ENCODE measurements at places on chromosomes 7 and 10. TPM values are rescaled to one million over a fixed set of nuclear protein-coding genes. Genes with fewer than 3 reads are reported as not detected.

HMX3 gene
- total RNA-seq, result 0.35 TPM

DNA sequence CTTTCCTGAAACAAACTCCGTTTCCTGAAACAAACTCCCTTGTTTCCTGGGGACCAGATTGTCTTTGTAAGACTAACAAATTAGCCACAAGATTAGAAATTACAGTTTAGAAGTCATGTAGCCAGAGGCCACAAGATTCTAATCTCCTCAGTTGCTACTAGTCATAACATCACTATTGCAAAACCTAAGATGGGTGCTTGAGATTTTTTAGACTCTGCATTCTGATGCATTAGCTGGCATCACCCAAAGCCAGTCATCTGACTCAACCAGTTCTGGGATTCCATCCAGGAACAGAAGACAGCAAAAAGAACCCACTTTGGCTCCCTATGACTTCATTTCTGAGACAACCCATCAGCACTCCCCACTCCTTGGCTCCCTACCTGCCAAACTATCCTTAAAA lies 367.9 kb upstream of the MBL2 start:
- H3K27ac ChIP-seq, result no peak overlapping the region
- H3K4me1 ChIP-seq, result no peaks in the 10 kb centered on the region
- no peaks in the 10 kb centered on the region for H3K36me3 ChIP-seq
- H3K27me3 ChIP-seq, result no peaks in the 10 kb centered on the region
- DNase-seq, result no peak
- no peak overlapping the region for H3K4me3 ChIP-seq

- peak overlapping the region; percentile 88 for H3K27ac ChIP-seq
- DNase-seq, result peak; percentile 67
- H3K4me3 ChIP-seq, result peak overlapping the region; percentile 71
- no peaks in the 10 kb centered on the region for H3K36me3 ChIP-seq
Observed at GRCh38 chr10:102421757-102422512, 1.3 kb downstream of the FBXL15 start.

DNA sequence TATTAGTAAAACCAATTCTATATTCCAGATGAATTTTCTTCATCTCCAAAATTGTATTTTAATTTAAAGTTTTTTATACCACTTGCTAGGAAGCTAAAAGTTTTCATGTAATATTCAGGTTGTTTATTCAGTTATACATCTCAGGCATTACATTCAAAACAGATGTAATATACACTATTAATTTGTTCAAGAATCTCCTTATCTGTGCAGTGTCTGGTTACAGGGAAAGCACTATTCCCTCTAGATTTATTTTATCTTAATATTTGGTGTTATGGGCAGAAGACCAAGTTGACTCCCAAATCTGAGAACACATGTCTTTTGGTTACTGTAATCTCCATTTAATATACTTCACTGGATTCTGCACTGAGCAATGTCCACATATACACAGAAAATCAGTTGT lies 953.4 kb downstream of the ANKRD7 start:
- no peaks in the 10 kb centered on the region for H3K4me1 ChIP-seq
- H3K36me3 ChIP-seq, result no peaks in the 10 kb centered on the region
- H3K4me3 ChIP-seq, result no peak overlapping the region
- no peak overlapping the region for H3K27ac ChIP-seq
- DNase-seq, result no peak

DNA sequence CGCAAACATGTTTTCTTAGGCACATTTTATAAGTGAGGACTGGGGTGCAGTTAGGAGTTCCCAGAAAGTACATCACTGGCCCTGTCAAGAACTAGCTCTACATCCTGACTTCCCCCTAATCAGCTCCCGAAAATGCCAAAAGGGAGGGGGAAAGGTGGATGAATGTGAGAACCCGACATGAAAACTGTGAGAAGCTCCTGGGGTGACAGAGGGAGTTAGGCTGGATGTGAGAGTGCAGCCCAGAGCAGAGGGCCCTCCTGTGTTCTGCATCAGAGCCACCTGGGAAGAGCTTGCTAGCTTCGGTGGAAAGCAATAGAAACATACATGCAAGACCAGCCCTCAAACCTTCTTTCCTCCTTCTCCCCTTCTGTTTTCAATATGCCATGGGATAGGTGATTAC lies 30.5 kb upstream of the SEM1 start:
- H3K27me3 ChIP-seq, result no peaks in the 10 kb centered on the region
- no peak overlapping the region for H3K4me3 ChIP-seq
- H3K27ac ChIP-seq, result no peak overlapping the region
- no peak for DNase-seq
- no peaks in the 10 kb centered on the region for H3K36me3 ChIP-seq
- H3K4me1 ChIP-seq, result no peaks in the 10 kb centered on the region

- DNase-seq, result no peak
- H3K4me1 ChIP-seq, result peaks cover 11% of the 10 kb centered on the region
- H3K4me3 ChIP-seq, result peak overlapping the region; percentile 46
- no peak overlapping the region for H3K27ac ChIP-seq
- no peaks in the 10 kb centered on the region for H3K27me3 ChIP-seq
- H3K36me3 ChIP-seq, result no peaks in the 10 kb centered on the region
Observed at GRCh38 chr10:70479626-70480238, 1.2 kb downstream of the PALD1 start.

GRCh38 chr10:100377830-100378229 lies 30.8 kb downstream of the SCD start:
- DNase-seq, result no peak
- no peaks in the 10 kb centered on the region for H3K36me3 ChIP-seq
- no peak overlapping the region for H3K4me3 ChIP-seq
- no peaks in the 10 kb centered on the region for H3K27me3 ChIP-seq
- peak overlapping the region; percentile 35 for H3K27ac ChIP-seq

GRCh38 chr7:70338015-70338414 lies 739.7 kb downstream of the AUTS2 start:
- H3K27ac ChIP-seq, result no peak overlapping the region
- no peaks in the 10 kb centered on the region for H3K36me3 ChIP-seq
- DNase-seq, result no peak
- H3K27me3 ChIP-seq, result no peaks in the 10 kb centered on the region
- H3K4me3 ChIP-seq, result no peak overlapping the region
- H3K4me1 ChIP-seq, result no peaks in the 10 kb centered on the region

- no peak overlapping the region for H3K27ac ChIP-seq
- DNase-seq, result no peak
- H3K27me3 ChIP-seq, result no peaks in the 10 kb centered on the region
- H3K4me1 ChIP-seq, result no peaks in the 10 kb centered on the region
Observed at GRCh38 chr10:85946713-85947326, 419.8 kb downstream of the GRID1 start.

DNA sequence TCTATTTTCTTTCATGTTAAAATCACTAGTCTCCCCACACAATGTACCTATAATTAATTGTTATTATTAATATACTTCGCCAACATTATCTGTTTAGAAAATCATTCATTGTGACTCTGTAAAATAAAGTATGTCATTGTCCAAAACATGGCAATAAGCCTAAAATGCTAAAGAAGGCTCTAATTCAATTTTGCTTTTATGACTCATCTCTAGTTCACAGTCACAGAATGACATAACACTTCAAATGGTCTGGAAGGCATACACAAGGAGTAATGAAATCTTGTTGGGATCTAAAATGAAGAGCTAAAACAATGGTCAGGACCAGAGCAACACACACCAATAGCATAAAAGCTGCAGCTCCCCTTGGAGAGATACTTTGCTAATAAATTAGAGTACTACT lies 505.8 kb downstream of the GPAM start:
- no peak overlapping the region for H3K27ac ChIP-seq
- H3K36me3 ChIP-seq, result no peaks in the 10 kb centered on the region
- no peak overlapping the region for H3K4me3 ChIP-seq
- H3K27me3 ChIP-seq, result no peaks in the 10 kb centered on the region
- H3K4me1 ChIP-seq, result no peaks in the 10 kb centered on the region

GRCh38 chr10:75425291-75426079 lies 5.9 kb upstream of the LRMDA start:
- no peaks in the 10 kb centered on the region for H3K27me3 ChIP-seq
- no peaks in the 10 kb centered on the region for H3K36me3 ChIP-seq
- no peaks in the 10 kb centered on the region for H3K4me1 ChIP-seq
- no peak overlapping the region for H3K4me3 ChIP-seq
- no peak overlapping the region for H3K27ac ChIP-seq
- DNase-seq, result no peak
